Stimulated activated CD8-positive, alpha-beta memory T cell treated with anti-CD3 and anti-CD28 coated beads, Interleukin-12 subunit alpha, Interleukin-12 subunit beta, amount 100 ng/mL, for 4 hours (primary cell): ENCODE measurements at places on chromosomes 3 and 15.

DNA sequence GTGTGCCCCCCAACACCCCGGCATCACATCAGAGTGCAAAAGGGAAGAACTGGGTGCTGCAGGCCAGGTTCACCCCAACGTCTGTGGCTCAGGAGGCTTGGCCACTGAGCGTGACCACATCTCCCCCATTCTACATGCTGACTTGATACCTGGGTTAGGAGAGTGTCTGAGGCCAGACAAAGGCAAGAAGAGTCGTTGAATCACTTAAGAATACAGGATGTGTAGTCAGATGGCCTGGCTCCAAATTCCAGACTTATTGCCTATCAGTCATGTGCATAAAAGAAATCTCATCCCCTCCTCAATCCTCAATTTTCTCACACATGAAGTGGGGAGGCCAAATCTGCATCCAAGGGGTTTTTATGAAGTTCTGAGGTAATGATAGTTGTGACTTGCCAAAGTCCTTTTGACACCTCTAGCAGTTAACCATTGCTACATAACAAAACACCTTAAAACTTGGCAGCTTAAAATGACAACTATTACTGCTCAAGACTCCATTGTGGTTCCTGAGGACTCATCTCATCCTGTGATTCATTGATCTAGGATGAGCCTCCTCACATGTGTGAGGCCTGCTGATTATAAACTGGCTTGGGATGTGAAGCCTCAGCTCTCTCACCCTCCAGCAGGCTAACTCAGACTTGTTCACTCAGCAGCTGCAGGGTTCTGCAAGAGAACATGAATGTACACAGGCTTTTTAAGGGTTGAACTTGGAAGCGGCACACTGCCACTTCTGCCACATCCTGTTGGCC lies 138.8 kb upstream of the TLE3 start:
- DNase-seq = no peak

DNA sequence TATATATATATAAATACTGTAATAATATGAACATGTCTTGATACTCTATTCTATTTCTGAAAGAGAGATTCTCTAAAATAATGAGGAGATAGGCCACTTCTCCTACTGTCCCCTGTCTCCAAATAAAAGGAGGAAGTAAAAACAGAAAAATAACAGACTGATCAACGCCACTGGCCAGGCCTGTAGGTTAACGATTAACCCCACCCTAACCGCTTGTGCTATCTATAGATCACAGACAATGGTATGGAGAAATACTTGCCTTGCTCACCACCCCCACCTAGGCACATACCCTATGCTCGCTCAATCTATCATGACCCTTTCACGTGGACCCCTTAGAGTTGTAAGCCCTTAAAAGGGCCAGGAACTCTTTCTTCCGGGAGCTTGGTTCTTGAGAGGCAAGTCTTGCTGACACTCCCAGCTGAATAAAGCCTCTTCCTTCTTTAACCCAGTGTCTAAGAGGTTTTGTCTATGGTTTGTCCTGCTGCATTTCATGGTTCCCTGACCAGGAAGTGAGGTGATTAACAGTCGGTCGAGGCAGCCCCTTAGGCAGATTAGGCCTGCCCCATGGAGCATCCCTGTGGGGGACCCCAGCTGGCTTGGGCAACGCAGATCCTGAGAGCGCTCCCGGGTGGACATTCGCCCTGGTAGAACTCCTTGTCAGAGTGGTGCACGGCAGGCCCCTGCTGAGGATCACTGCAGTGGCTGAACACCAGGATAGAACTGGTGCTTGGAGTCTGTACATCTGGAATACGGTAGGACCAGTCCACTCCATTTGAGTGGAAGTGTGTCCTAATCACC lies 521.8 kb upstream of the CNTN3 start:
- DNase-seq = no peak

DNA sequence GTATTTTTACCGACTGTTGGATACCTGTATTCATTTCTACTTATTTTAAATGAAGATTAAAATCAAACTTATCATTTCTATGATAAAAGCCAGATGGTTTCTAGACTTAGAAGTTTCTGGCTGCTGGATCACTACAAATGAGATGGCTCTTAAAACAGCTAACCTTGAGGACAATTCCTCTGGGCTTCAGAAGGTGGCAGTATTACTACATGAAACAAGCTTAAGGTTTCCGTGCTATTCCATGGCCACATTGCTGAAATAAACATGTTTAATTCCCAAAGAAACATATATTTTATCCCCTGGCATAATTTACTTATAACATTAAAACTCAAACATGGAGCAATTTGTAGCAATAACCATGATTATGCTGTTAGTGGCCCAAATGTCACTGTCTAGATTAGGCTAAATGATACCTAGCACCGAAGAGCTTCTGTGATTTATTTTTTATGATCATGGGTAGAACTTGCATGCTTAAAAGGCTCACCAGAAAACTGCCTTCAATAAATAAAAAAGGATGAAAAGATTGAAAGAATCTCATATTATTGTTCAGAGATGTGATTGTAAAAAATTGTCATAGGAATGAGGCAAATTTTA lies 204.0 kb upstream of the NANOGP8 start:
- DNase-seq = no peak

GRCh38 chr15:59993950-59994401 lies 10.1 kb upstream of the FOXB1 start:
- no peak for DNase-seq

- no peak for DNase-seq
Observed at GRCh38 chr15:56064152-56064551, 70.7 kb upstream of the NEDD4 start.

DNA sequence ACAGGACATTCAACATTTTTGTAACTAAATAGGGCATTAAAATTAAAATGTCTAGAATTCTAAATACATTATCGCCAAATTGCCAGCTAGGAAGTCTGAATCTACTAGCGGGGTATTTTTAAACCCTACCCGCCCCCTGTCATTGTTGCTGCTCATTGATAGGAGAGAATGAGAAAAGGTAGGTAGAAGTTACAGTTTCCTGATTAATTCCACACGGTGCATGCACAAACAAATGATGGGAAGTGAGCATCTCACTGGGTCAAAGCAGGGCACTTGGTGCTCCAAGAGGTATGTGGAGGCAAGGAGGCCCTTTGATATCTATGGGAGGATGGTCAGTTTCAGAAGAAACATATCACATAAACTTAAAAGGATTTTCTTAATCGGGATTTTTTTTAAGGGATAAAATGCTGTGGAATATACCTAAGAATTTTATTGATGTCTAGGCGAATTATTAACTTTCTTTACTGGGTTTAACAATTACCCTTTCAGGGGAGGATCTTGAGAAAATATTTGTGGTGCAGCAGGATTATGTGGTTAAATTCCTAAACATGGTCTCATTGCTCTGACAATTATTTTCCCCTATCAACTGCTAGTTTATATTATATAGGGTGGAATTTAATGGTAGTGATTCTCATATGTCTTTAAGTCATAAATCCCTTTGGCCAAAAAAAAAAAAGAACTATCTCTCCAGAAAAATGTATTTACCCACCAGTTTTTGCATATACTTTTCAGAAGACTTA lies 236.0 kb upstream of the GOLGA6L4 start:
- no peak for DNase-seq

DNA sequence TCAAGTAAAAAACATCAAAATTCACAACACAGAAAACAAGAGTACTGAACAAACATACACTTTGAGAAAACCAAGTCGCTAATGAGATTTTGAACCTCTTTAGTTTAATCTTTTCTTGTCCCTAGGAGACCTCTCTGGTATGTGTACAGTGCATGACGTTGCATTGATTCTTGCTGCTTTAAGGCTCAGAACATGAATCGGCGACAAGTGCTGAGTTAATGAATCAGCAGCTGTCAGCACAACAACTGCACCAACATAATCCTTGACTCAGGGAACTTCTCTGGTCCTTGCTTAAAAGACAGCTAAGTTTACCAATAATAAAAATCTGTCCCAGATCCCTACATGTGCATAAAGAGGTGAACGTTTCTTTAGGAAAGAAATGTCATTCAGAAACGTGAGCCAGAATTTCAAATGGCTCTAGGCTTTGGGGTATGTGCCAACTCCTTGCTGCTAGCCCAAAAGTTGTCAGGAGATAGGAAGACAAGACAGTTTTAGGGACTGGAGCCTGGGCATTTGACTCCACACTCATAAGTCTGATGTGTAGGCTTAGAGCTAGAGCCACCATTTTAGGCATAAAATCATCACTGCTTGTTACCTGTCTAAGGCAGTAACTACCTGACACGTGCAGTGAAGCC lies 86.9 kb downstream of the IL5RA start:
- DNase-seq = no peak

DNA sequence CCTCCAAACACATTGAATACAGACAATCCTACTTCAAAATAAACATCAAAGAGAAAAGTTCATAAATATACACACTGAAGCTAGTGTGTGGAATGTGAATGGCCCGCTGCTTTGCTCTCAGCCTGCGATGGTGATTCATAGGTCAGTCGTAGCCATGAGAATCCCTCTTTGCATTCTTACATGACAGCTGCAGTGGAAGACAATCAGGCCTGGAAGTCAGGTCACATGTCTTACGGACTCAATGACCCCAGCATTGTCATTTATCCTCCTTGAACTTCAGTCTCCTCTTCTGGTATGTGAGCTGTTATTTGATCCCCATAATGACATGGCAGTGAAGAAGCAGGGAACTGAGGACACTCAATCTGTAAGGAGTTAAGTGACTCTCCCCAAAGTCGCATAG lies 217.8 kb upstream of the EOMES start:
- no peak for DNase-seq

DNA sequence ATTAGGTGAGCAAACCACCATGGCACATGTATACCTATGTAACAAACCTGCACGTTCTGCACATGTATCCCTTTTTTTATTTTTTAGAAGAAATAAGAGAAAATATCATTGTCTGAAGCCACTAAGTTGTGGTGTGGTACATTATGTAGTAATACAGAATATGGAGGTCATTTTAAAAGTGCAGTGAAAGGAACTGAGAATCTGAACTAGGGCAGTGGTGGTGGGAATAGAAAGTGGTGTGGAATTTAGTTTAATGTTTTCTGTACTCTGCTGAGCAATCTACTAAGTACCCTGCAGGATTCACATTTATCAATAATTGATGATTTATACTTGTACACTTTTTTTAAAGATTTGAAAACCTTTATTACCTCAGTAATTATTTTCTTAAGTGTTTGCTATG lies 283.5 kb downstream of the CHL1 start:
- no peak for DNase-seq

DNA sequence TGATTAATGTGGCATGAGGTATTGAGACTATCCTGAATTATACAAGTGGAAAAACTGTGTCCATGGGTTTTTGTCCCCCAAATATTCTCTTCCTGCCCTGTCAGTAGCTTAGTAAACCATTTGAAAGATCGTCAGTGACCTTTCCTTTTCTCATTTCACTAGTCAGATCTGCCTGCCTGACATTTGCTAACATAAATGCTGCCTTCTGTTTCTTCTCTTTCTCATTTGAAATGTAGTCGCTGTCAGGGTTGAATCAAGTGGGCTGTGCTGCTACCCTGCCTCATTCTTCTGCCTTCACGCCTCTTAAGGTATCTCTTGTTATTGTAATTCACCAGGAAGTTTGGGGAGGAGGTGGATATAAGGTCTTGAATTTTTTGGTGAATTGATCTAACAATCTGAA lies 67.5 kb downstream of the LRCH3 start:
- DNase-seq = no peak

GRCh38 chr3:191340966-191341365 lies 10.6 kb upstream of the UTS2B start:
- DNase-seq = no peak

DNA sequence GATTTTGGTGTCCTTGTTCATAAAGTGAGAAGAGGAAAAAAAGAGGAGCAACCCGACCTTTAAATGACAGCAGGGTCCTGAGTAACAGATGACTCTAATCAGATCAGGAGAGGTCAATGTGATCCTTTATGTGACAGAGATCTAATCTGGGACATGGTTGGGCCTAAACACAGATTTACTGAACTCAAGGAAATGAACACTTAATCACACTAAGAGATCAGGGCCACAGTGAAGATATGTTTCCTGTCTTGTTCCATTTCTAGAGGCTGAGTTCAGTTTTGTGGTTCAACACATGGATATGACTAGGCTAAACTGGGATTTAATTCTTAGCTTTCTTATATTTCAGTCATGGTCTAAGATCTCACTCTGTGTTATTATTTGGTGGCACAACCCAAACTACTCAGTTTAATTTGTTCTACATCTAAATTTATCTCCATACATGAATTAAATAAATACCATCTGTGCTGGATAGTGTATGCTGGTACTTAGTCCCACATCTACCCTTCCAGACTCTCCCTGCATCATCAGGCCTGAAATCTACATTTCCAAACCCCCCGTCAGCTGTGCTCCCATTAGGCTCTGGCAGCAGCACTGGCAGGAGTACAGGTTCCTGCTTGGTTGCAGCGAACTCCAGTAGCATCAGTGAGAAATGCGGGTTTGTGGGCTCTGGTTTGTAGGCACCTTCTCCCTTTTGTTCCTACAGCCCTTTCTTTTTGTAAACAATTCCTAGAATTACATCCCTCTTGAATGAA lies 22.6 kb downstream of the SFMBT1 start:
- no peak for DNase-seq

- DNase-seq = no peak
Observed at GRCh38 chr3:51622413-51622812, 48.6 kb upstream of the TEX264 start.
